ENCODE measurements at places on chromosomes 5 and 9.

GRCh38 chr9:134619448-134619982 lies 22.1 kb upstream of the COL5A1 start:
- DNase-seq, result peak; percentile 13
- no peaks in the 10 kb centered on the region for H3K36me3 ChIP-seq
- H3K4me1 ChIP-seq, result no peaks in the 10 kb centered on the region
- H3K4me3 ChIP-seq, result no peak overlapping the region
- H3K27me3 ChIP-seq, result no peaks in the 10 kb centered on the region
- H3K27ac ChIP-seq, result no peak overlapping the region

DNA sequence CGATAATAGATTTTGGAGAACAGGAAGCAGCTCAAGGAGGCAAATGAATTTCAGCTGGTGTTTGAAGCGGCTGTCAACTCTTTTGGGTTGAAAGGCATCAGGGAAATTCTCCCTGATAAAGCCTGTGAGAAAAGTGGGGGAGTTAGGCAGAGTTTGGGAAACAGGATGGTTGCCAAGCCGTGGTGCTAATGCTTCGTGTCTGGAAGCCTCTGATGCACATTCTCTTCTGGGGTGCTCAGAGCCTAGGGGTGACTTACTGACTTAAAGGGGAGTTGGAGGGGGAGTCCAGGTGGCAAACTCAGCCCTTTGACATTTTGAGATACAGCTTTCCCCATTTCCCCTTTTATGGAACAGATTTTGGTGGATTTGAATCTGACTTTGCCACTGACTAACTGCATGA lies 202.5 kb upstream of the CLINT1 start:
- H3K36me3 ChIP-seq, result no peaks in the 10 kb centered on the region
- H3K27ac ChIP-seq, result no peak overlapping the region
- H3K4me3 ChIP-seq, result no peak overlapping the region

DNA sequence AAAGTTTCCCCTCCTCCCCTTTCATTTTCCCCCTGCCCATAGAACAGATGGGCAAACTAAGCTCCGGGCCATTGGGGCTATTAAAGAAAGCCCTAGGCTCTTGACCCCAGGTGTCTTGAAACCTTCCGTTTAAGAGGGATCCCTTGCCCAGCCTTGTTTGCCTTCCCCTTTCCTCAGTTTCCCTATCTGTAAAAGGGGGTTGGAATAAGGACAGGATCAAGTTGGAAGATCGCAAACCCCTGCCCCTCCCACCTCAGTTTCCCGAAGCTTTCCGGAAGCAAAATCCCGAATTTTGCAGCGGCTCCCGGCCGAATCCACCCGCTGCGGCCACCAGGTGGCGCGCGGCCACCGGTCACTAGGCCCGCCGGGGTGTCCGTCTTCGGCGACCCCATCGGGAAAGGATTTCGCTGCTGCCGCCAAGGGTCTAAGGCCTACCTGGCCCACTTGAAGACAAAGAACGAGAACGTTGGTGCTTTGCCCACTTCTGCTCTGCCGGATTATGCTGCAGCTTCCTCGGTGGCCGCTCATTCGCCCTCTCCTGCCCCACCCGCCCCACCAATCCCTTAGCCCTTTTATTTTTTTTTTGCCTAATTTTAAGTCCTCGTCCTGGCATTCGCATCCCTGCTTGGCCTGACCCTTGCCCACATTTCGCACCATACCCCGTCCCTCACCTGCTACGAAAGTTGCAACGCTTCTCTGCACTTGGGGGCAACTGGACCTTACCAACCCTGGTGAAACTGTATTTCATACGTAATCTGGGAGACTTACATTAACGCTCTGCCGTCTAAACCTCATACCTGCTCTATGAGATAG lies 962 bp upstream of the NR6A1 start:
- H3K27ac ChIP-seq, result no peak overlapping the region
- H3K36me3 ChIP-seq, result no peaks in the 10 kb centered on the region
- peak; percentile 49 for DNase-seq

- H3K4me3 ChIP-seq, result no peak overlapping the region
- peaks cover 46% of the 10 kb centered on the region for H3K36me3 ChIP-seq
- no peak overlapping the region for H3K27ac ChIP-seq
- peak; percentile 18 for DNase-seq
Observed at GRCh38 chr5:175698401-175699115, 40.7 kb downstream of the HRH2 start.

DNA sequence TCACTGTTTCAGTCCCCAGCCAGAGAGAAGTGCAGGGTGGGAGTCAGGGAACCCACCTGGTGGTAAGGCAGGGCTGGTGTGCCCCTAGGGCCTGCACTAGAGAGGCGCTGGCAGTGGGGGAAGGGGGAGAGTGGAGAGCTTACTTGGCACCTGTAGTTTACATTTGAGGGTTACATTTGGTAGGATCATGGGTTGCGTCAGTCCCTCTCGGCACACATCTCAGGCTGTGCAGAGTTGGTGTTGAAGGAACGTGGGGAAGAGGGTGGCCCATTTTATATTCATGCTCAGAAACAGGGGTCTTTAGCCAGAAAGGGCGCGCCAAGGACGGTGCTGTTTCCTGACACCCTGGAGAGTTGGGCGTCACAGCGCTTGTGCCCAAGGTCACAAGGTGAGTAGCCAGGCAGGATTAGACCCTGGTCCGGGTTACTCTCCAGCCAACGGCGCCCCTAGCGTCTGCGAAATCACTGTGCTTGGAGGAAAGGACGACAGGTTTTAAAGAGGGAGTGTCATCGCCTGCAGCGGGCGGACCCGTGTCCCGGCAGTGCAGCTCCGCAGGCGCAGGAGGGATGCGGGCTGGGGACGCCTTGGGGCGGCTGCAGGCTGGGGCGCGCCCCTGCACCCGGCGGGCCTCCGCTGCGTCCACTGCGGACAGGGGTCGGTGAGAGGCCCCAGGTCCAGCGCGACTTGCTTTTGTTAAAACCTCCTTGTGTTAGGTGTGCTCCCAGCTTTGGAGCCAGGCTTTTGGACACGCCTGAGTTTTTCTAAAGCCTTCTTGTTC lies 272.6 kb downstream of the FANCC start:
- no peak overlapping the region for H3K27ac ChIP-seq
- peaks cover 14% of the 10 kb centered on the region for H3K4me1 ChIP-seq
- no peaks in the 10 kb centered on the region for H3K36me3 ChIP-seq
- no peak for DNase-seq
- H3K4me3 ChIP-seq, result no peak overlapping the region
- H3K27me3 ChIP-seq, result peaks cover 32% of the 10 kb centered on the region

DNA sequence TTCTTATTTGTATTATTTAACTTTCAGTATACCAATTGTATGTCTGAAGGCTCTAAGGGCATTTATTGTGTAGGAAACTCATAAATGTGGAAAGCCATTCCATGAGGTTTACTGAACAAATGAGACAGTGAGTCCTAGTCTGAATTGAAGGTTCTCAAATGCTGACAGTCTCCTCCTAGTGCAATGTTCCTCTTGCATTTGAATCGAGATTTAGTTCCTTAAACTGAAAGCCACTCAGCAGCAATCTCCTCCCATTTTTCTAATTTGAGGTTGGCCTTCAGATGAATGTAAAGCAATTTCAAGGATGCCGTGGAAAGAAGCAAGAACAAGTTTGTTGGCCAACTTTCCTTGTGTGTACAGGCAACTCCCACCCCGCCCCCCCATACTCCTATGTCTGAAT lies 493.2 kb upstream of the KLF4 start:
- H3K27me3 ChIP-seq, result no peaks in the 10 kb centered on the region
- DNase-seq, result no peak
- H3K27ac ChIP-seq, result no peak overlapping the region
- H3K4me1 ChIP-seq, result no peaks in the 10 kb centered on the region
- H3K36me3 ChIP-seq, result no peaks in the 10 kb centered on the region

DNA sequence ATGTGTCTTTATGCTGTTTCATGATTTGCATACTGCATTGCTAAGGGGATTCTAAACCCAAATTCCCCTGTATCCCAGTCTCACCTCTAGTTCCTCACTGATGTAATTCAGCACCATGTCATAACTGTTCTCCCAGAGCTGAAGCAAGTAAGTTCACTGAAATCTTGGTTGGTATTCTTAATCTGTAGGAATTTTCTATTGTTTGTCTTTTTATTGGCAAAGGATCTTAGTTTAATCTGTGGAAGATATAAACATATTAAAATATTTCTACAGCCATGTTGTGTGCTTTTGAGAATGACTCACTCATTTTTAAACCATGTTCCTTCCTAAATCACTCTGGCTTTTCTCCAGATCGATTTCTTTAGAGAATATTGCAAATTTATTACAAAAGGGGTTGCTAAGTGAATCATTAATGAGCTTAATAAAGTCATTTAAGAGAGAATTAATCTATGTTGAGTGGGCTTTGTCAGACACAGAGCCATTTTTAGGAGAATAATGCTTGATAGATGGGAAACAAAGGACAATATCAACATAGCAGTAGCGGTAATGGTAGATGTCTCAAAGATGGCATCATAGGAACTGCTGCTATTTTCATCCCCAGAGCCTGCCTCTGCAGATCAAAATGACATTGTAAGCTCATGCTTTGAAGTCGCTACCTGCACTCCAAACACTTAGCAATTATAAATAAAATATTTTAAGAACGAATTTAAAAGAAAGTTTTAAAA lies 110.0 kb downstream of the ENC1 start:
- no peak overlapping the region for H3K4me3 ChIP-seq
- H3K27ac ChIP-seq, result no peak overlapping the region
- H3K4me1 ChIP-seq, result no peaks in the 10 kb centered on the region
- no peaks in the 10 kb centered on the region for H3K36me3 ChIP-seq

GRCh38 chr5:69498384-69498783 lies 5.8 kb downstream of the OCLN start:
- H3K27ac ChIP-seq, result no peak overlapping the region
- DNase-seq, result no peak
- H3K36me3 ChIP-seq, result no peaks in the 10 kb centered on the region
- H3K27me3 ChIP-seq, result peaks cover 45% of the 10 kb centered on the region

- DNase-seq, result no peak
- no peaks in the 10 kb centered on the region for H3K4me1 ChIP-seq
- H3K27ac ChIP-seq, result no peak overlapping the region
- H3K27me3 ChIP-seq, result no peaks in the 10 kb centered on the region
- no peaks in the 10 kb centered on the region for H3K36me3 ChIP-seq
Observed at GRCh38 chr5:84249918-84250630, 134.6 kb downstream of the EDIL3 start.

DNA sequence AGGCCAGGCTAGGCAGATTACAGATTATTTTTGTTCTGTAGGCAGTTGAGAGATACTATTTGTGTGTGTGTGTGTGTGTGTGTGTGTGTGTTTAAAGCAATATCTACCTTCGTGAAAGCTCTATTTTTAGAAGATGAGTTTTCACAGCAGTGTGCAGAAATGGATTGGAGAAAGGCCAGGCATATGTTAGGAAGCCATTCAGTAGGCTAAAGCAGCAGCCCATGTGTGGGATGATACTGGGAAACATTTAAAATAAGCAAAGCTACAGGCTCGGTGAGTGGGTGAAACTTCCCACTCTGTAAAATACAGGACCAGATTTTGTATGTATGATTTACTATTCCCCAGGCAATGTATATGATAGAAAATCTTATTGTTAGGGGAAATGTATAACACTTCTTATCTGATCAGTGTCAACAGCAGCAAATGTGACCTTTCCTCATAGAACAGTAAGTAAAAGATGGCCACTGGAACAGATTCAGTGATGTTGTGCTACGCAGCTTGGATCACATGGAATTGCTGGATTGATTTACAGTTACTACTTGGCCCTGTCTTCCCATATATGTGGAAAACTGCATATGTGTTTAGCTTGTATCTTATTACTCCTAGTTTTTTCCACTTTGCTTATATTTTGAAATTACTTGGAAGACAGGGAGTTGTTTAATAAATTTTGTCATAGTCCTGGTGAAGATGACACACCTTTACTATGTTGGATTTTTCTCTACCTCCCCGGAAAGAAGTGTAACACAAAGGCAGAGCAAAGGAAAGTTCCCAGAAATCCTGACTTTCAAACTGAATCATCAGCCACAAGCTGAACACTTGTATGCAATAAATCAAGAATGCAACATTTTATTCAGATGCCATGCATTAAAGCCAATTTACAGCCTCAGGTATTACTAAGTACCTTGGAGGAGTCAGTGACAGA lies 1077.7 kb upstream of the SEMA6A start:
- H3K36me3 ChIP-seq, result no peaks in the 10 kb centered on the region
- no peaks in the 10 kb centered on the region for H3K4me1 ChIP-seq
- H3K27me3 ChIP-seq, result no peaks in the 10 kb centered on the region
- DNase-seq, result no peak
- H3K27ac ChIP-seq, result no peak overlapping the region

DNA sequence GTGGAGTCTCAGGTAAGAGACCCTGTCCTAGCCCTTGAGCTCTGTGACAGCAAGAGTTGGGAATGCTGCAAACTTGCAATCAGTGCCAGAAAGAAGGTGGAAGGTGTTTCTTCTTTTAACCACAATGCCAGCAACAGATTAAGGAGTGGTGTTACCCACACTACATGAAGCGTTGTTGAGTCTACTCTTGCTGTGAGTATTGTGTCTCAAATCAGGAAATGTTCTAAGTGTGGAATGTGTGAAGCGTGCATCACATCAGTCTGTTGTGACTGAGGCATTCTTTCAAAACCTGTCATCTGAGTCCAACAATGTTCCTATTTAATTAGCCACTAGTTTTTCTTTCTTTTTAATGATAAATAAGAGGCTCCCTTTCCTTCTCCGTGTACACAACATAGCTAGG lies 2.9 kb upstream of the LURAP1L start:
- H3K4me1 ChIP-seq, result peaks cover 7% of the 10 kb centered on the region
- no peak overlapping the region for H3K27ac ChIP-seq
- H3K27me3 ChIP-seq, result peaks cover 24% of the 10 kb centered on the region

GRCh38 chr5:177330991-177331842 lies 19.5 kb upstream of the MXD3 start:
- DNase-seq, result no peak
- H3K36me3 ChIP-seq, result peaks cover 42% of the 10 kb centered on the region
- no peak overlapping the region for H3K27ac ChIP-seq
- peaks cover 11% of the 10 kb centered on the region for H3K4me1 ChIP-seq

DNA sequence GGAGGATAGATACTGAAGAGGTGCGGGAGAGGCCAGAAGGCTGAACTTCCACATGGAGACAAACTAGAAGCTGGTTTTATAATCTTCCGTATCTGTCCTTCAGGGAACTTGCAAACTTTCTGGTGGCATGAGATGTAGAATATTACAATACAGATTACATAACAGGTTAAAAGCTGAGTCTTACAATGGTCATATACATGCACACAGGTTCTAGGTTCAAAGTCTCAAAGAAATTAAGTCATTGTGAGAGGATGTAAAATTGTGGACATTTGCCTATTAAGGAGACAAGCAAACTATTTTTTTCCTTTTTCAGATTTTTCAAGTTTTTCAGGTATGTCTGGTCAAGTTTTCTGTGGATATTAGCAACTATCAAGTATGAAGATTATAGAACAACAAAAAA lies 10.4 kb upstream of the ZSWIM6 start:
- H3K4me3 ChIP-seq, result no peak overlapping the region
- H3K36me3 ChIP-seq, result no peaks in the 10 kb centered on the region
- H3K4me1 ChIP-seq, result peaks cover 8% of the 10 kb centered on the region
- DNase-seq, result no peak
- no peak overlapping the region for H3K27ac ChIP-seq

GRCh38 chr9:78273761-78274160 lies 23.2 kb upstream of the PSAT1 start:
- H3K27me3 ChIP-seq, result no peaks in the 10 kb centered on the region
- peaks cover 24% of the 10 kb centered on the region for H3K36me3 ChIP-seq
- no peak overlapping the region for H3K4me3 ChIP-seq
- H3K27ac ChIP-seq, result no peak overlapping the region
- no peak for DNase-seq
- peaks cover 4% of the 10 kb centered on the region for H3K4me1 ChIP-seq

- peaks cover 21% of the 10 kb centered on the region for H3K4me1 ChIP-seq
- no peaks in the 10 kb centered on the region for H3K36me3 ChIP-seq
- no peak for DNase-seq
- H3K27me3 ChIP-seq, result peaks cover 21% of the 10 kb centered on the region
Observed at GRCh38 chr9:35669331-35670145, 4.2 kb upstream of the CA9 start.

All from activated naive CD4-positive, alpha-beta T cell treated with anti-CD3 and anti-CD28 coated beads, Interleukin-2, amount 10 ng/mL, durations not matched to agents 7 days and 5 days (primary cell).